Mammary epithelial cell (primary cell): ENCODE measurements at places on chromosomes 3 and 15. TPM values are rescaled to one million over a fixed set of nuclear protein-coding genes. Genes with fewer than 3 reads are reported as not detected.

TRIM59 gene
- total RNA-seq, result 15.0 and 15.2 TPM in 2 replicates

LRRC49 gene
- 9.0 TPM for total RNA-seq

C2CD4A gene
- total RNA-seq, result not detected

LRRC31 gene
- not detected for total RNA-seq
